Activated CD4-positive, alpha-beta T cell treated with anti-CD3 and anti-CD28 coated beads for 48 hours (primary cell): ENCODE measurements at places on chromosomes 3 and 15.

- no peak for DNase-seq
Measured at GRCh38 chr3:125010393-125010792, 45.4 kb downstream of the HEG1 start.

GRCh38 chr3:195194559-195195206 is 76.3 kb downstream of the XXYLT1 start:
- no peak for DNase-seq

DNA sequence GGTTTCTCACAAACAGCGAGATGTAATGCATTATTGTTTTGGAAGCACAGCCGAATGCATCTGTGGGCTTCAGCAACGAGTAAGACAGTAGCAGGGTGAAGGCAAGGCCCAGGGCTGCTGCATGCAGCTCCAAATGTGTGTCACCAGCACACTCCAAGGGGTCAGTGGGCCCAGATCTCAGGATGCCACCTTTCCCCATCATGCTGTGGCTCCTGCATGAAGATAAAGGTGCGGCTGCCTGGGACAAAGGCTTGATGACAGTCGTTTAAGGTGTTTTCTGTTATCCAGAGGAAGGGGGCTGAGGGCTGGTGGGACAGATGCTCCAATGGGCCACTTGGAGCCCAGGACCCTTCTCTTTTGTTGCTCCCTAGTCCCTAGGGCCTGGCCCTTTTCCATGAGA is 13.2 kb downstream of the C3orf22 start:
- DNase-seq = no peak

DNA sequence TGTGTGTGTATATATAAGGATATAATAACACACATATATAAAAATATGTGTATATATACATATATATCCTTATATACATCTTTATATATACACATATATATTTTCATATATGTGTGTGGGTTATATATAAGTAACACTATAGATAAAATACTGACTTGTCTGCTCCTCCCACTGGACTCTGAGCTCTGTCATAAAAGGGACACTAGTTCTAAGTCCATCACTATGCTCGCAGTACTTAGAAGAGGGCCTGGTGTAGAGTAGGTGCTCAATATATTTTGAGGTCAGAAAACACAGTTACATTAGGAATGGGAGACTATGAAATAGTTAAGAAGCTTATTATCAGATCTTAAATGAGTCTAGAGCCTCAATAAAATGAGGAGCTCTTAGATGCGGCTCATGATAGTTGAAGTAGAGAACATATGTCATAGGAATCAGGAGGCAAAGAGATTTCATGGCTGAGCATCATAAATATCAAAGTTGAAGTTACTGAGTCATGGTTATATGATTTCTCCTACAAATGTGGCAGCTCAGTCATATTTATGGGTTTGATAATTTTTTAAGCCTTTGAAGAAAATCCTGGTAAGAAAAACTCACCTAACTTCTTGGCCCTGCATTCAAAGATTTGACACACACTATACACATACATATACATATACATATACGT is 371.2 kb upstream of the THBS1 start:
- no peak for DNase-seq

DNA sequence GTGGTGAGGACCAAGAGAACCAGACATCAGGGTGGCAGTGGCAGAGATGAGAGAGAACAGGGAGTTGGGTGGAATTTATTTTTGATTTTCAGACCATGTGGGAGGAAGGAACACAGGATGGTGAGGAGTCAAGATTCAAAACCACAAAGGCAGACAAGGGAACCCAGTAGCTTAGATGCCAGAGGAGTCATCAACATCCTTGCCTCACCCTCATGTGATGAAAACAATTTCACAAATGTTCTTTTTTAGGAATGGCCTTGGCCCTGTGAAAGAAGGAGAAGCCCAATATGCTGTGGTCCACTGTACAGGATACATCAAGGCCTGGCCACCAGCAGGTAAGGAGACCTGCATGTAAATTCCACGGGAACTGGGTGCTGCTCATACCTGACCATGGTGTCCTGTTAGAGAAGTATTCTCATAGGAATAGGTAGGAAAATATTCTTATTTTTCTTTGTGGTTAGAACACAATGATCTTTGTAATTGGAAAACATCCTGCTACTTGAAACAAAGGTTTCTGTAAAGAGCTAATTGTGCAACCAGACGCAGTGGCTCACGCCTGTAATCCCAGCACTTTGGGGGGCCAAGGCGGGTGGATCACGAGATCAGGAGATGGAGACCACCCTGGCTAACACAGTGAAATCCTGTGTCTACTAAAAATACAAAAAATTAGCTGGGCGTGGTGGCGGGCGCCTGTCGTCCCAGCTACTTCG is 110.0 kb downstream of the ARNT2 start:
- no peak for DNase-seq

DNA sequence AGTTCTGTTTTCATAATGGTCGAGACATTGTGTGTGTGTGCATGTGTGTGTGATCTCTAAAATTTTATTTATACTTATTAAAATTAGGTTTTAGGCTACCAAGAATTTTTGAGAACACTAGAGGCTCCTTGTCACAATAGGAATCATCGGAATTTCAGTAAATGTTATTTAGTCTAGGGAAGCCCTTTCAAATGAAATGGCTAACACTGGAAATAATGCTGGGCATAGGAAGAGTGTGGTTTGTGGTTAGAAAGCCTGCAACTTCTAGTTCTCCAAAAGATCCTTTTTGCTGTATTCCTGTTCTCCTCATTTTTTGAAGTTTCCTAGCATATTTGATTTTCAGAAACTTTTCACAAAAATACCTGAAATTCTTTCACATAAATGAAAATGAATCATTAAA is 92.5 kb upstream of the MBNL1 start:
- no peak for DNase-seq

- DNase-seq = no peak
Measured at GRCh38 chr3:12073106-12073505, 68.9 kb downstream of the SYN2 start.

DNA sequence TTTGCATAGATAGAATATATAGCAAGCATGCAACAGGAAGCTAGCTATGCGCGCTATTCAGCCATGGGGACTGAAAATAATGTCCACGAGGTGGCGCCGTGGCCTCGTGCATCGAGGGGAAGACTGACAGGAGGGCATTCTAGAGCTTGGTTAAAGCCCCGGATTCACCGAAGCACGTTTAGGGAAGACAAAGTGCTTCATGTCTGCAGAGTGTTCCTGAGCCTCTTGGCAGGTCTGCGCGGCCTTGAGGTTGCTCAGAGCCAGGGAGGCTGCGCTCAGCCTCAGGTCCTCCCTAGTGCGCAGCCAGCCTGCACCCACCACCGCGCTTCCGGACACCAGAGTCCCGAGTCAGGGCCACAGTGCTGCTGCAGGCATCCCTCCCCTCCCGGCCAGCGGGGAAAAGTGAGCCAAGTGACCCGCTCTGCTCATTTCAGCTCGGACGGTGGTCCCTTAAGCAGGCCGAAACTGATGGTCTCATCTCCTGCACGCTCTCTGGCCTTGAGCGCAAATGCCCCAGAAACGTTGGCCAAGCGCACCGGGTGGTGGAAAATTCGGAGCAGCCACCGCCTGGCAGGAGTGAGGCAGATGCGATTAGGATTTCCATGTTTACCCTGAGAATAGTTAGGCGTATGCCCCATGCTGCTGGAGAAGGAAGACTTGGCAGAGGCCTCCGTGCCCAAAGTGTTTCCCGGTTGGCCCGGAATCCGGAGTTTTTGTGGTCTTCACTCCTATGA is 24.8 kb downstream of the GABRA5 start:
- peak; percentile 79 for DNase-seq

DNA sequence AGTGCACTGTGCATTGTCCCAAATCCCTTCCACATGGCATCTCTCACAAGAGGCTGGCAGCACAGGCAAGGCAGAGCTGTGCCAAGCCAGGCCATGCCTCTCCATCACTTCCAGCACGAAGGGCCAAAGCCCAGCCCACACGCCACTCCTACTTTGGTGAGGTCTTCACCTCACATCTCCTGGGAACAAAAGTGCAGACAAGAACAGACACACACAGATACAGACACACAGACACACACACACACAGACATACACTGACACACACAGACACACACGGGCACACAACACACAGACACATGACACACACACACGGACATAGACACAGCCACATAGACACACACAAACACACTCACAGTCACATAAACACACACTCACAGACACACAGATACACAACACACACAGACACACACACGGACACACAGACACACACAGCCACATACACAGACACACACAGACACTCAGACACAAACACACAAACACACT is 233.3 kb downstream of the UACA start:
- no peak for DNase-seq

DNA sequence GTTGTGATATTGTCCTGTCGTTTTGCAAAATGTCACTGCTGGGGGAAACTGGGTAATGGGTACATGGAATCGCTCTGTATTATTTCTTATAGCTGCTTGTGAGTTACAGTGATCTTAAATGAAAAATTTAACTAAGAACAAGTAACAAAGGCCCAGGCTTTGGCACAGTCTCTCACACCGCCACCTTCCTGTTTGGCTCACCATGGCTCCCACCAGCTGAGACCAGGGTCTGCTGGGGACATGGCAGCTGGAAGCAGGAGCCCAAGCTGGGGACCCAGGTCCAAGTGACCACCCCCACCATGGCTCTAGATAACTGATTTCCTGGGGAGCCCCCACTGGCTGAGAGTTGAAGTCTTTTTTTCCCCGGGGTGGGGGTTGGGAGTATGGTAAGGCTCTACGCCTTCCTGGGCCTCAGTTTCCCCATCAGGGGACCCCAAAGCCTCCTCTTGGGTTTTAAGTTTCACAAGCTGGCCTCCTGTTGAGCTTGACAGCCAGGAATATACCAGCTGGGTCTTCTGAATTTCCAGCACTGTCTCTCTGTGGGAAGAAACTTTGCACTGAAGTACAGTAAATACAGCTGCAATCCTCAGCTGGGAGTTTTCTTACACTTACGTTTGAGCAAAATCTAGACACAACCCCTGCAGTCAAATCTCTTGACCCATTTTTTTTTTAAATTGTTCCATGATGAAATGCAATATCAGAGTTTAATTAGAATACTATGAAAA is 26.1 kb downstream of the ABTB1 start:
- no peak for DNase-seq

DNA sequence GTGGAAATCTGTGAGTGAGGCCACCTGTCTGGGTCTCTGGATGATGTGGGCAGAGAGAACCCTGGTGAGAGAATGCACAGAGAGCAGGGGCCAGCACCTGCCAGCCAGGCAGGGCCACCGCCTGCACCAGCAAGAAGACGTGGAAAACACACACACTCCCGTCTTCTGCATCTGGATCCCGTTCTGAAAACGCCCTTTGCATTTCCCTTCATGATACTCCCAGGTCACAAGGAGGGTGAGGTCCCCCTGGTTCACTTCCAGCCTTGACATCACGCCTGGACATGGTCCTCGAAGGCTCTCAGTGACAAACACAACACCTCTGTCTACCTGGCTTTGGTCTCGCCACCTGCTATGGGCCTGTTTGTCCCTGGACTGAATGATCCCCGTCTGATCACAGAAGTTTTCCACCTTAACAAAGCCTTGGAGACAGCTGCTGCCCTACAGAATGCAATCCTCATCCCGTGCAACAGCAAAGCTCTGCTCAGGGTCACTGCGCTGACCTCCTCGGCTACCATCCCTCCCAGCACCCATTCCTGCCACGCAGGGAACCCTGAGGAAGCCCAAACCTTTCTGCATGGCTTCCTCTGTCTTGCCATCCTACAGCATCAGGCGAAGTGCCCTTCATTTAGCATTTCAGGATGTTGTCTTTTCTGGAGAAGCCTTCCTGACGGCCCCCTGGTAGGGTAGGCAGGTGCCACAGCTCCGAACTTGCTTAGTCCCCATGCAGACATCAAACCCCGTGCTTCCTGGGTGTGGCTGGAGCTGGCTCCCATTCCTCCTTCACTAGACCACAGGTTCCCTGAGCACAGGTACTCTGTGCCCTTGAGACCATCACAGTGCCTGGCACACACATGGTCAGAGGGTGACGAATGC is 122.5 kb downstream of the ATP10A start:
- DNase-seq = no peak

DNA sequence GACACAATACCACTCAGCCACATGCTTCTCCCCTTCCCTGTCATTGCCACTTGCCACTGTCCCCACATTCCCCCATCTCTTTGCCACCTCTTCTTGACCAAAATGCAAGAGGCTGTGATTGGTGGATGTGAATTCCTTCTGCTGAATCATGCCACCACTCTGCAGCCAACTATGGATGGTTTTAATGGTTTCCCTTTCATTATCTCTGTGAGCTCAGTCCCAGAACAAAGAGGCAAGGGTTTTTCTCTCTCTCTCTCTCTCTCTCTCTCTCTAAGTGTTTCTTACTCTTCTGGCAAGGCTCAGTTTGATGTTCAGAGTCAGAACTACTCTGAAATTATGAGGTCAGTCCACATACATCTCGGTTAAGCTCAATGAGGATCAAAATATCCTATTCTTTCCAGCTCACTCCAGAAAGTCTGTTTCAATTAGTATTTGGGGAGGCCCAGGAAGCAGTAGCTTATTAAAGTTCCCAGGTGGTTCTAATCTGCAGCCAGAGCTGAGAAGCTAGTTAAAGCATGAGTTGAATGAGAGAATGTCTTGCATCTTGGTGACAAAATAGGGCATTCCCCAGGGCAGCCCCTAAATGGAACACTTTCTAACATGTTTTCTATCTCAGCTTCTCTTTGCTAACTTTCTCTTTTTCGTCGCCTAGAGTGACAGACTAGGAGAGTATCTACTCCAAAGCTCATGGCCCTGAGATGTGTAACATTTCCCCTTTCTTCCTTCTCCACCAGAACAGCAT is 8.5 kb upstream of the ILDR1 start:
- DNase-seq = no peak

GRCh38 chr15:90020936-90021507 is 19.9 kb downstream of the ZNF710 start:
- DNase-seq = no peak

- DNase-seq = no peak
Measured at GRCh38 chr3:134991003-134991402, 195.9 kb downstream of the EPHB1 start.

GRCh38 chr3:120160050-120160449 is 65.8 kb upstream of the GSK3B start:
- DNase-seq = no peak

DNA sequence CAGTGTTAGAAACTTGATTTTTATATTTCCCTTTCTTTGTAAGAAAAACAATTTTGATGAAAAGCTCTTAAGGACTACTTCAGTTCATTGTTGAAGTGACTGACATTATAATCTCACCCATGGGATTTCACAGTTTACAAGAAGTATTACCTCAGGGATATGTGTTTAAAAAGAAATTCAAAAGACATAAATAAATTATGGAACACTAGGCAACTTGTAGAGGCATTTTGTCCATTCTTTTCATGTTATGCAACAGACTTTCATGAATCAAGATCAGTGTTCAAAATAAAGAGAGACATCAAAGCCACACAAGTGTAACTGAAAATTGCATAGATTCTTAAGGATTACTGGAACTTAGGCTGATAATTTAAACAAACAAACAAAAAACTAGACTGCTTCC is 196.8 kb upstream of the AGTR1 start:
- DNase-seq = no peak

DNA sequence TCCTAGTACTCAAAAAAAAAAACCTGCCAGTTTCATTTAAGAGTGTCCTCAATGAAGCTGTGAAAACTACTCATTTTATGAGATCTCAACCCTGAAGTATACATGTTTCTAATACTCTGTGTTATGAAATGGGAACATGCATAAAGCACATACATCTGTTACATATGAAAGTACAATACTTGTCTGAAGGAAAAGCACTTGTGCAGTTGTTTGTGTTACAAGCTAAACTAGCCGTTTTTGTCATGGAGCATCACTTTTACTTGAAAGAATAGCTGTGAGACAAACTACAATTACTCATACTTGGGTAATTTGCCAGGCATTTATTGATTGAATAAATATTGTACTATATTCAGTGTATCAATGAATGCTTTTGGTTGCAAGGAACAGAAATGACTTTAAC is 72.7 kb downstream of the TIPARP start:
- DNase-seq = no peak
